CD4-positive, alpha-beta memory T cell (primary cell): ENCODE measurements at places on chromosomes 4 and X.
A peak's percentile ranks its signal among the peaks of the same experiment; 100 is the strongest.

DNA sequence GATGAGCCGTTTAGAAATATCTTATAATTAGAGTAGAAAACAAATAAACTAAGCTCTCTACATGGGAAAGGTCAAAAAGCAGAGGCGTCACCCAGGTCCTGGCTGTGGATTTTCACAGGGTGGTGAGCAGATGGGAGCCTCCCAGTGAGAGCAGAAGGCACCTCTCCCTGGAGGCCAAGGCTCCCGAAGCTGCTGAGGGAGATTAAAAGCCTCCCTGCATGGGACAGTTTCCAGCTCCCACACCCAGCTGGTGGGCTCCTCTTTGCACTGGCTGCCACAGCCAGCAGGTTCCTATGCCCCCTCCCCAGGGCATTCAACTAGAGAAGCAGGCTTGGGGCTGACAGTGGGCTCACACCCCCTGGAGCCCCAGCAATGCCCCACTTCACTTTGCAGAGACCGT, 55.2 kb upstream of the TBC1D9 start:
- no peak for DNase-seq

DNA sequence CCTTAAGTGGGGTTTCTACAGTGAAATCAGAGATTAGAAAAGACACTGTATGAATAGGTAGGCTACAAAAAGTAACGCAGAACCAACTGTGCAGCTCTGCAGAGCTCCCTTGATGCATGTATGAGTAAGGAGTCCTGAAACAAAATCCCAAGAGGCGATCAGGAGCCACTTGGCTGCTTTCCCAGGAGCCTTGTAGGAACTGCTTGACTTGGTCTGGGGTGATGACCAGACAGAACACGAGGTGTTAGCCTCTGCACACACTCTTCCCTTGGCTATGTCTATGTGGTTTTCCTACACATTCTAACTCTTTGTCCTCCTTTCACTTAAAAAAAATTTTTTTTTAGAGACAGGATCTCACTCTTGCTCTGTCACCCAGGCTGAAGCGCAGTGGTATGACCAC, 22.8 kb upstream of the AP1S2 start:
- no peak for DNase-seq

GRCh38 chrX:104270212-104270611, 15.5 kb upstream of the ESX1 start:
- no peak for DNase-seq

GRCh38 chr4:116438981-116439729, 646.2 kb downstream of the TRAM1L1 start:
- DNase-seq: no peak

GRCh38 chr4:36761607-36762006, 480.2 kb downstream of the DTHD1 start:
- no peak for DNase-seq

- no peak for DNase-seq
These were observed 176.5 kb downstream of the QDPR start for GRCh38 chr4:17335371-17335770.

- no peak for DNase-seq
These were observed 18.8 kb upstream of the STX18 start for GRCh38 chr4:4560642-4561041.

DNA sequence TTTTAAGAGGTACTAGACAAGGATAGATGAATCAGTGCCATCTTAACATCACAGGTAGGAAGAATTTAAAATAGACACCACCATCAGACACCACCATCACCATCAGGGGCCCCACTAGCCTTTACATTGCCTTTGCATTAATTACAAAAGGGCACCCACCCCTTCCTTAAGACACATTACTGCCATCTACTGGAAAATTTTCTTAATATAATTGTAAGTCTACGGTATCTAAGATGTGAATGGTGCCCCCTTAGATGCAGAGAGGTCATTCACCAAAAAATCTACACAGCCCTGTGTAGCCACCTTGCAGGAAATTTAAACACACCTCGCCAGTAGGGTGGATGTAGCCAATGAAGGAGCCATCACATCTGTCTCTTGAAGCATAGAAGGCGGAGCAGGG, 184.1 kb downstream of the MID1IP1 start:
- DNase-seq: peak; percentile 28

DNA sequence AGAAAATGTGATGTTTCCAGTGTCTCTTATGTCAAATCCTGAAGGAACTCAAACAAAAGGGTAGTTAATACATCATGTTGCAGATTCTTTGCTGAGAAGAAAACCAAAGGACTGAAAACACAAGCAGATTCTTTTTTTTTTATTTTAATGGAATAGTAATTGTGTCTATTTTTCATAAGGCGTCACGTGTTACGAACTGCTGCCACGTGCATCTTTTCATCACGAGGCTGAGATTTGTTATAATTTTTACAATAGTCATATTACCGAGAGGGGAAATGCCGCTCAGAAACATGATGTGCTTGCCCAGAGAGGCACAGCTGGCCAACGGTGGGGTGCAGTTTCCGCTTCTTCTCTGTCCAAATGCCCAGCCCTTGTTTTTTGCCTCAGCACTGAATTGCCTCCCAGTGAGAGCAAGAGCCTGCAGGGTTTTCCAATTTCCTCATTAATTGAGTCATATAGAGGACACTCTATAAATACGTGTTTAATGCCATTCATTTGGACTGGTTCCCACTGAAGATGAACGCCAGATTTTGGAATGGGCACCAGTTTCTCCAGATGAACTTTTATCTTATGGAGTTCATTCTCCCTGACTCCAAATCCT, 225.3 kb downstream of the STK32B start:
- no peak for DNase-seq

- DNase-seq: no peak
These were observed 653.3 kb downstream of the NLGN4X start for GRCh38 chrX:5575407-5575806.

DNA sequence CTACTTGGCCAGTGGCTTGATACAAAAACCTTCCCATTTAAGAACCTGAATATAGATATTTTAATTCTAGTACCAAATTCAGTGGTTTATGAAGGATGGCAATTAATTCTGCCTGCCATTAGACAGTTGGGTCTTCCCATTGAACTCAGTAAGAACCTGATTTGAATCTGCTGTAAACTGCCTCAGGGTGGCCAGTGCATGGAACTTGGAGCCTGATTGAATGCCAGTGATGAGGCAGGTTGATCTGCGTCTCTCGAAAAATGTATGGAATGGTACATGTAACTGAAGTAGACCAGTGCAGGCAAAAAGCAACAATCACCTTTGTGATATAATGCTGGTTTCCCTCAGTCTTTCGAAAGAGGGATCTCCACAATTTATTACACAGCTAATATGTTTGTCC, 421.4 kb downstream of the TMA16 start:
- no peak for DNase-seq

DNA sequence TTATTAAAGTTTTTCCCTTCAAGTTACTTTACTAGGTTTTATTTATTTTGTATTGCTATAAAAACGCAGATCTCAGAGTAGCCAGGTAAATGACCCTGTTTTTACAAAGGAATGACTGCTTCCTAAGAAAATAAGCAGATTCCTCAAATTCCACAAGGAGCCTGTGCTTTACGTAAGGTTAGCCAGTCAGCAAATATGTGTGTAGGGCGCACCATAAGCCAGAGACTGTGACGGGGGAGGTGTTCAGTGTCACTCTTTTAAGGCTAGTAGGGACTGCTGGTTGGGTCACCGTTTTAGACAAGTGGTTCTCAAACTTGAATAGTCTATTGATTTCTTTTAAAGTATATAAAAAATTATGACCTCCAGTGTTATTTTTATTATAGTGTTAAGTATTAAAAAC, 119.9 kb downstream of the ANK2 start:
- no peak for DNase-seq

- no peak for DNase-seq
These were observed 432.9 kb downstream of the GRXCR1 start for GRCh38 chr4:43325220-43325967.

- DNase-seq: no peak
These were observed 97.2 kb downstream of the ADAMTS3 start for GRCh38 chr4:72471816-72472215.

GRCh38 chr4:79147251-79147650, 178.6 kb downstream of the NAA11 start:
- no peak for DNase-seq

- no peak for DNase-seq
These were observed 180.7 kb upstream of the MXRA5 start for GRCh38 chrX:3527166-3527565.

DNA sequence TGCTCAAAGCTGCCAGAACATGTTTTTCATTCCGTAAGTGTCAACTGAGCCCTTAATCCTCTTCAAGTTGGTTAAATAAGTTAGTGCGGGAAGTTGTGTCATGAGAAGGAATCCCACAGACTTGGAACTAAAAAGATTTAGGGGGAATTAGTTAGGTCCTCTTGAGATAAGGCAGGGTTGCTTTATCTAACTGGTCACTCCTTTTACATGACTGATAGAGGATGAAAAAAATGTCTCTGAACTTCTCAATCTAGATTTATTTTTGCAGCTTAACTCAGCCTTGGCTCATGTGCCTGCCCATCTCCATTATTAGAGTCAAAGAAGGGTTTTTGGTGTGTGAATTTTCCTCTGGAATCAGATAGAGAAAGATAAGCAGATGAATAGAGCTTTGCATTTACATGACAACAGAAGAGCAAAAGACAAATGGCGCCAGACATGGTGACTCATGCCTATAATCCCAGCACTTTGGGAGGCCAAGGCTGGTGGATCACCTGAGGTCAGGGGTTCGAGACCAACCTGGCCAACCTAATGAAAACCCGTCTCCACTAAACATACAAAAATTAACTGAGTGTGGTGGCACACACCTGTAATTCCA, 882.9 kb downstream of the RPA4 start:
- DNase-seq: no peak

GRCh38 chr4:175054980-175055379, 136.8 kb downstream of the ADAM29 start:
- no peak for DNase-seq

DNA sequence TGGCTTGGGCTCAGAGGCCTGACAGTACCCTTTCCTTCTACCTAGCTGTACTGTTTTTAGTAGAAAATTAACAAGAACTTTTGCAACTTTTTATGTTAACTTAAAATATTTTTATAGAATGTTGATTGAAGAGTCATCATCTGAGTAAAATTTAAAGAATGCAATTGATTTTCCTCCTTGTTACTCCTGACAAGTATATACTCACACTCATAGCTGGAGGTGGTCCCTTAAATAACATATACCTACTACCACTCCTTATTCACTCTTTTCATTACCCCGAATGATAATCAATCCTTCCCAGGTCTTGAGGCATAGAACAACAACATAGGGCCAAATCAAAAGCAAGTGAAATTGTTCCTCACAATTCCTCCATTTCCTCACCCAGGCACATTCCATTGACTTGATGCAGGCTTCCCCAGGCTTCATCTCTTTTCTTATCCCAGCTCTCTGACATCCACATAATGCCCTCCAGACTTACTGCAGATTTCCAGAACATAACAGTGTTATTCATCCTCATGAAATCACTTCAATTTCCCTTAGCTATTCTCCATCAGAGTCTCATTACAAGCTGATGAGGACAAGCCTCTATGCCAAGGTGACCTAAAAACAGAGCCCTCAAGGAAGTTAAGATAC, 73.2 kb upstream of the ANXA10 start:
- no peak for DNase-seq

- no peak for DNase-seq
These were observed 177.4 kb upstream of the PPP1R2C start for GRCh38 chrX:42955349-42955748.

DNA sequence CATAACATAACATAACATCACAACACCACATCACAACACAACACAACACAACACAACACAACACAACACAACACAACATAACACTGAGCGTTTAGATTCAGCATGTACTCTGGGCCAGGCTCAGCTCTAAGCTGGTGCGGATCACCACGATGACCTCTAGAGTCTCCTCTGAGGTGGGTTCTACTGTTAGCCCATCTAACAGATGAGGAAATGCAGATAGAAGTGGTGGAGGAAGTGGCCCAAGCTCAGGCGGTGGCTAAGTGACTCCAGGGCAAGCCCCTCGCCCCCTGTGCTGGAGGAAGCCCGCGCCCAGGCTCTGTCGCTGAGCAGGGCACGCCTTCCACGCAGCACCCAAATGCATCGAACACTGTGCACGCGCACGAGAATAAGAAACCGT, 45.3 kb upstream of the CDKN2AIP start:
- DNase-seq: no peak

DNA sequence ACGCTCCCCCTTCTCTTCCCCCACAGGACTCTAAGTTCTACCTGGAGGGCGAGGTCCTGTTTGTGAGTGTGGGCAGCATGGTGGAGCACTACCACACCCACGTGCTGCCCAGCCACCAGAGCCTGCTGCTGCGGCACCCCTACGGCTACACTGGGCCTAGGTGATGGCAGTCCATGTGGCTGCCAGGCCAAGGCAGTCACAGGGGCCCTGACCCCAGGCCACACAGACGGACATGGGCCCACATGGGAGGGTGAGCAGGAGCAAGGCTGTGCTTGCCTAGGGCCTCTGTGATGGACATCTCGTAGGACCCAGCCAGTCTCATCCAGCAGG, 10.0 kb upstream of the ADD1 start:
- no peak for DNase-seq

- peak; percentile 65 for DNase-seq
These were observed 62.5 kb upstream of the GPR174 start for GRCh38 chrX:79081895-79082512.

- no peak for DNase-seq
These were observed 124.0 kb upstream of the CLNK start for GRCh38 chr4:10808591-10808990.

DNA sequence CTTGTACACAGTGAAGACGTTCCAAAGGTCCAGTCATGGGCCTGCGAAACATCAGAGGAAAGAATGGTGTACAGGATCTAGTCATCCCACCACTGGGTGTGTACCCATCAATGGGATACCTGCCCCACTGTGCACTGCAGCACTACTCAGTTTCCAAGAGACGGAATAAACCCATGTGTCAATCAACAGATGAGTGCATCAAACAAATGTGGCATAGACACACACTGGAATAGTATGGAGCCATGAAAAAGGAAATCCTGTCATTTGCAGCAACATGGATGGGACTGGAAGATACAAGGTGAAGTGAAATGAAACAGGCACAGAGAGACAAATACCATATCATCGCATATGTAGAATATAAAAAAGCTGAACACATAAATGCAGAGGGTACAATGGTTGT, 48.0 kb downstream of the DHRSX start:
- DNase-seq: no peak

- no peak for DNase-seq
These were observed 372.6 kb downstream of the OPHN1 start for GRCh38 chrX:68060506-68061205.

GRCh38 chrX:76957485-76957884, 489.7 kb upstream of the FGF16 start:
- no peak for DNase-seq
